ENCODE measurements at places on chromosomes 2 and 18. TPM values are rescaled to one million over a fixed set of nuclear protein-coding genes. Genes with fewer than 3 reads are reported as not detected.

- no peaks in the 10 kb centered on the region for H3K27me3 ChIP-seq
- H3K4me3 ChIP-seq, result no peak overlapping the region
- no peaks in the 10 kb centered on the region for H3K36me3 ChIP-seq
- no peak overlapping the region for H3K27ac ChIP-seq
Observed at GRCh38 chr18:68436485-68436884, 278.4 kb downstream of the TMX3 start.

GRCh38 chr2:9403924-9404323 lies 19.4 kb downstream of the ITGB1BP1 start:
- H3K4me3 ChIP-seq, result no peak overlapping the region
- H3K27me3 ChIP-seq, result no peaks in the 10 kb centered on the region
- no peak for DNase-seq
- peaks cover 35% of the 10 kb centered on the region for H3K36me3 ChIP-seq
- H3K4me1 ChIP-seq, result peaks cover 42% of the 10 kb centered on the region

DNA sequence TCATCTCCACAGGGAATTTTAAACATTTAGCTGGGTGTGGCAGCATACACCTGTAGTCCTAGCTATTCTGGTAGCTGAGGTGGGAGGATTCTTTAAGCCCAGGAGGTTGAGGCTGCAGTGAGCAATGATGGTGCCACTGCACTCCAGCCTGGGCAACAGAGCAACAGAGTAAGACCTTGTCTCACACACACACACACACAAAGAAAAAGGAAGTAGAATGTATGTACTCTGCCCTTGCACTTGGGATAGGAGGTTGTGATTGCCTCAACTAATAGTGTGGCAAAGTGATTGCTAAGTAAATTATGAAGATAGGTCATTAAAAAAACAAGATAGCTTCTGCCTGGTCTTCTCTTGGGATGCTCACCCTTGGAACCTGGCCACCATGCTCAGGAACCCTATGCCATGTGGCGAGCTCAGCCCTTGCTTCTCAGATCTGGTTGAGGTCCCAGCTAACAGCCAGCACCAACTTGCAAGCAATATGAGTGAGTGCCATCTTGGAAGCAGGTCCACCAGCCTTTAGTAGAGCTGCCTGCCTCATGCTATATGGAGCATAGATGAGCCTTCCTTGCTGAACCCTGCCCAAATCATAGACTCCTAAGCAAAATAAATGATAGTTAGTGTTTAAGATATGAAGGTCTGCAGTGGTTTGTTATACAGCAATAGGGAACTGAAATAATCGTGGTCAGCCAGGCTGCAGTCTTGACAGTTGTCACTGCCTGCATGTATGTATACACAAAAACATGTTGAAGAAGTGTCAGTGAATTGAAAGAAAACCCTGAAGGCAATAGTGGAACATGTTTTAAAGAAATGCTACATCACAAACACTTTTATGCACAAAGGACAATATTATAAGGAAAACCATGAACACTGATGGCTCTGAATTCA lies 30.1 kb upstream of the PNO1 start:
- no peaks in the 10 kb centered on the region for H3K4me1 ChIP-seq
- H3K27ac ChIP-seq, result no peak overlapping the region
- DNase-seq, result no peak
- no peaks in the 10 kb centered on the region for H3K27me3 ChIP-seq

The IL1F10 gene
- total RNA-seq, result not detected

DNA sequence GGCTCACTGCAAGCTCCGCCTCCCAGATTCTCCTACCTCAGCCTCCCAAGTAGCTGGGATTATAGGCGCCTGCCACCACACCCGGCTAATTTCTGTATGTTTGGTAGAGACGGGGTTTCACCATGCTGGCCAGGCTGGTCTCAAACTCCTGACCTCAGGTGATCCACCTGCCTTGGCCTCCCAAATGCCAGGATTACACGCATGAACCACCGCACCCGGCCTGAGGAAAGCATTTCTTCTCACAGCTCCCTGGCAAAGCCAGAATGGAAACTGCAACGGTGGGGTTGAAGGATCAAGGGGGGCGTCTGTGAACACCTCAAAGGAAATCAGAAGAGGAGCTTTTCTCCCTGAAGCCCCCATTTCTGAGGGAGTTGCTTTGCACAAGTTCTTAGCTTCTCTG lies 11.2 kb upstream of the TEX51 start:
- no peaks in the 10 kb centered on the region for H3K4me1 ChIP-seq
- peaks cover 99% of the 10 kb centered on the region for H3K27me3 ChIP-seq
- no peaks in the 10 kb centered on the region for H3K36me3 ChIP-seq
- no peak overlapping the region for H3K4me3 ChIP-seq

DNA sequence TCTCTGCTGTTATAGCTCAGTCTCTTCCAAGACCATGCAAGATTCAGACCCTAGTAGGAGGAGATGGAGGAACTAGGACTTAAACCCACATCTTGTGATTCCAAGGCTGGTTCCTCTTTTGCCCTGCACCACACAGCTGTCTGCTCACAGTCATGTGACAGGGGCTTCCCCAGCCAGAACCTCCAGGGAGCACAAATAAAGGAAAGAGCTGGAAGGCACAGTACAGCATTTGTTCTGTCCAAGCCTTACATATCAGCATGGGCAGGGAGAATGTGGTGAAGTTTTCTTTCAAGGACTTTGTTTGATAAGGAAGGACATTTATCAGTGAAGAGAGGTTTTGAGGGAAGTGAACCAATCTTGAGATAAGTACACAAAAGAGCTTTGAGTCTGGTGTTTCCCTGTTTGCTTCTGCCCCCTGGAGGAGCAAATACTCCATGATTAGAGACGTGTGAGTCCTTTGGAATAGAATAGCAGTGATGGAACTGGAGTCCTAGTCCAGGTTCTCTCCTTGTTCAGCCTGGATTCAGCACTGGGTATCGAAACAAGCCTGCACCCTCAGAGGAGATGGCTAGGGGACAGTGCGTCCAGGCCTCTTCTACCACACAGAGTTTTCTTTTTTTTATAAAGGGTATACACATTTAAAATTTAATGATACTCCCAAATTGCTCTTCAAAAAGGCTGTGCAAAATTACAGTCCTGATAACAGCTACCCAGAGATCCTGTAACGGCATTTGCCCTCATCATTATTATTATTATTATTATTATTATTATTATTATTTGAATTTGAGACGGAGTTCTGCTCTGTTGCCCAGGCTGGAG lies 24.6 kb upstream of the CASP10 start:
- H3K4me1 ChIP-seq, result no peaks in the 10 kb centered on the region
- H3K27me3 ChIP-seq, result no peaks in the 10 kb centered on the region
- peak; percentile 57 for DNase-seq
- H3K4me3 ChIP-seq, result no peak overlapping the region

- no peak overlapping the region for H3K27ac ChIP-seq
- H3K4me1 ChIP-seq, result no peaks in the 10 kb centered on the region
- no peaks in the 10 kb centered on the region for H3K36me3 ChIP-seq
- no peak overlapping the region for H3K4me3 ChIP-seq
- DNase-seq, result no peak
Observed at GRCh38 chr2:27907547-27907946, 17.0 kb downstream of the BABAM2 start.

DNA sequence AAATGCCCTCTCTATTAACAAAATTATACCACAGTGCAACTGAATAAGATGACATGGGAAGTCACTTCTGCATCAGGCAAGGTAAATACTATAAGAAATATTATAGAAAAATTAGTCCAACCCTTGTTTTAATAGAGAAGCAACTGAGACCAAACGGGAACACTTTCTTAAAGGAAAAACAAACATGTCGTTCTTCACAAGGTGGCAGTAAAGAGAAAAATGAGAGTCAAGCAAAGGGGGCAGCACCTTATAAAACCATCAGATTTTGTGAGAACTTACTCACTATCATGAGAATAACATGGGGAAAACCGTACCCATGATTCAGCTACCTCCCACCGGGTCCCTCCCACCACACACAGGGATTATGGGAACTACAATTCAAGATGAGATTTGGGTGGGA lies 481.7 kb upstream of the CRIM1 start:
- DNase-seq, result no peak
- H3K4me1 ChIP-seq, result no peaks in the 10 kb centered on the region

- H3K27me3 ChIP-seq, result no peaks in the 10 kb centered on the region
- DNase-seq, result no peak
- H3K36me3 ChIP-seq, result no peaks in the 10 kb centered on the region
- no peak overlapping the region for H3K4me3 ChIP-seq
- no peak overlapping the region for H3K27ac ChIP-seq
Observed at GRCh38 chr18:55137602-55138001, 178.3 kb upstream of the CCDC68 start.

The DLX2 gene
- 0.65 TPM for total RNA-seq

The NLRC4 gene
- total RNA-seq, result not detected

- no peak overlapping the region for H3K27ac ChIP-seq
- no peaks in the 10 kb centered on the region for H3K4me1 ChIP-seq
- H3K27me3 ChIP-seq, result peaks cover 74% of the 10 kb centered on the region
Observed at GRCh38 chr2:15818318-15818753, 122.0 kb upstream of the MYCN start.

The SCN3A gene
- total RNA-seq, result not detected

The PAX3 gene
- total RNA-seq, result not detected

DNA sequence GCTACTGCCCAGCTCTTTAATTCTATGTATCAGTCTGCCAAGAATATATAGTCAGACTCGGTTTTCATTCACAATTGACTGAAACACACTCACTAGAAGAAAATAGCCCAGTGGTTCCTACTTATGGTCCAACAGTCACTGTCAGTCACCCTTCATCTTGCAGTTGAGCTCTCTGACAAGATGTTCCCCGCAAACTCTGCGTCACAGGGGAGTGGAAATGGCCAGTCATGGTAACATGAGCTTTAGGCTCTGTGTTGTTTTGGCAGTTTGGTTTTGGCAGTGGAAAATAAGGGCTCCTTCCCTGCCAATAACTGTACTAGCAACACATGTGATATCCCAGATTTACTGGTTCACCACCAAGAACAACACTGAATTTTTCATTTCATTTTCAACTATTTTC lies 122.5 kb downstream of the PRPF40A start:
- H3K27ac ChIP-seq, result no peak overlapping the region
- H3K4me3 ChIP-seq, result no peak overlapping the region
- no peak for DNase-seq
- no peaks in the 10 kb centered on the region for H3K4me1 ChIP-seq
- H3K27me3 ChIP-seq, result no peaks in the 10 kb centered on the region
- H3K36me3 ChIP-seq, result no peaks in the 10 kb centered on the region

DNA sequence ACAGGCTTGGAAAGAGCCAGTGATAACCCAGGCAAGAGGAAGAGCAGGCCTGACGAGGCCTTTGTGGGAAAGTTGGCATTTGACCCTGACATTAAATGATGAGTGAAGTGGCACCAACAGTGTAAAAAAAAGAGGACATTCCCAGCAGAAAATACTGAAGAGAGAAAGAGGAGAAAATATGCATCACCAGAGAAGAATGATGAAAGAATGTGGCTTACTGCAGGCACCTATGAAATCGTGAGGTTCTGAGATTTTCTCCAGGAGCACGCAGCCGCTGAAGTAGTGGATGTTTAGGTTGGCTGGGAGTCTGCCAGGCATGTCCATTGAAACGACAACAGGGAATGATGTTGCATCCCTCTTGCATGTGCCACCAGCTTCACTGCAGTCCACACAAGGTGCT lies 13.8 kb downstream of the EHD3 start:
- no peak for DNase-seq
- H3K4me1 ChIP-seq, result no peaks in the 10 kb centered on the region
- H3K27ac ChIP-seq, result no peak overlapping the region
- no peak overlapping the region for H3K4me3 ChIP-seq

GRCh38 chr18:48192542-48192941 lies 216.6 kb downstream of the ZBTB7C start:
- H3K4me3 ChIP-seq, result no peak overlapping the region
- H3K36me3 ChIP-seq, result no peaks in the 10 kb centered on the region
- no peak for DNase-seq
- no peak overlapping the region for H3K27ac ChIP-seq

GRCh38 chr2:71261534-71261933 lies 34.6 kb upstream of the PAIP2B start:
- no peaks in the 10 kb centered on the region for H3K4me1 ChIP-seq
- no peak overlapping the region for H3K27ac ChIP-seq
- no peak overlapping the region for H3K4me3 ChIP-seq
- H3K27me3 ChIP-seq, result peaks cover 24% of the 10 kb centered on the region
- H3K36me3 ChIP-seq, result no peaks in the 10 kb centered on the region

The BOLL gene
- not detected for total RNA-seq

The TNP1 gene
- not detected for total RNA-seq

DNA sequence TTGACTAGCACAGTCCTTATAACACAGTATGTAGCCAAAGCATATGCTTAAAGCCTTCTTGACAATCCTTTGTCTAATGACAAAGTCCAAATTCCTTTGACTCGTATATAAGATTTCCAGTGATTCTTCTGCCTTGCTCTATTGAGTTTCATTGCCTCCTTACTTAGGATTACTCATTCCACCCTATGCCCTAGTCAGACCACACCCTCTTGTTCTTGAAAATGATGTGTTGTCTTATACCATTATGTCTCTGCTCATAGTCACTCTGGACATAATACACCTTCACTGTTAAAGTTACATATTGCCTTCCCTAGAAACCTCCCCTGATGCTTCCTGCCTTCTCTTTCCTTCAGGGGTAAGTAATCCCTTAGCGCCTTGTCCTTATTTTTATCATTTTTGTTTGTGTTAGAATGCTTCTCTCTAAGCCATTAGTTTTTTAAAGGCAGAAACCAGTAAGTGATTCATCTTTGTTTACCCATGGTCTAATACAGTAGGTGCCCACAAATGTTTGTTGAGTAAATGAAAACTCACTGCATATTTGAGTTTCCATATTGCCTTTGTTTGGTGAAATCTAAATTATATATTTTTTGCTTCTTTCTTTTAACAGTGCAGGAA lies 19.3 kb downstream of the GPD2 start:
- no peaks in the 10 kb centered on the region for H3K27me3 ChIP-seq
- no peak for DNase-seq
- H3K27ac ChIP-seq, result peak overlapping the region; percentile 93
- peaks cover 22% of the 10 kb centered on the region for H3K4me1 ChIP-seq

The SLC16A14 gene
- total RNA-seq, result 0.57 TPM

DNA sequence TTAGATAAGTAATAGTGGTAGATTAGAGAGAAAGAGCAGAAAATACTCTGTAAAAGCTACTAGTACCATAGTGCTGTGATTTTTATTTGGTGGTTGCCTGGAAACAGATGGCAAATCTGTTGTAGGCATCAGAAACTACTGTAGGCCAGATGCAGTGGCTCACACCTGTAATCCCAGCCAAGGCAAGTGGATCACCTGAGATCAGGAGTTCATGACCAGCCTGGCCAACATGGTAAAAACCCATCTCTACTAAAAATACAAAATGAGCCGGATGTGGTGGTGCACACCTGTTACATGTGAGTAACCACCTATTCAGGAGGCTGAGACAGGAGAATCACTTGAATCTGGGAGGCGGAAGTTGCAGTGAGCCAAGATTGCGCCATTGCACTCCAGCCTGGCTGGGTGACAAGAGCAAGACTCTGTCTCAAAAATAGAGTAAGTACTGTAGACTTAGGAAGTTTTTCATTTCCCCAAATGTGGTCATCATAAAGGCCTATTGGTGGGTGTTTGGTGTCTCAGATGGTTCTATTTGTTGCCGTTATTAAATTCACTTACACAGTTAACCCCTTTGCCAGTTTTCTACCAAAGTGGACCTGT lies 79.6 kb downstream of the SPTBN1 start:
- H3K4me1 ChIP-seq, result peaks cover 38% of the 10 kb centered on the region
- H3K27me3 ChIP-seq, result no peaks in the 10 kb centered on the region
- no peak for DNase-seq
- H3K4me3 ChIP-seq, result no peak overlapping the region
- H3K27ac ChIP-seq, result no peak overlapping the region
- no peaks in the 10 kb centered on the region for H3K36me3 ChIP-seq

- DNase-seq, result no peak
- peak overlapping the region; percentile 100 for H3K4me3 ChIP-seq
- peaks cover 32% of the 10 kb centered on the region for H3K4me1 ChIP-seq
- peaks cover 31% of the 10 kb centered on the region for H3K36me3 ChIP-seq
- H3K27me3 ChIP-seq, result no peaks in the 10 kb centered on the region
Observed at GRCh38 chr2:85537600-85538506, 1.1 kb upstream of the MAT2A start.

The STK17B gene
- 10.8 TPM for total RNA-seq

All from PC-9 (cell line).